ENCODE measurements at places on chromosomes 5 and 9.

DNA sequence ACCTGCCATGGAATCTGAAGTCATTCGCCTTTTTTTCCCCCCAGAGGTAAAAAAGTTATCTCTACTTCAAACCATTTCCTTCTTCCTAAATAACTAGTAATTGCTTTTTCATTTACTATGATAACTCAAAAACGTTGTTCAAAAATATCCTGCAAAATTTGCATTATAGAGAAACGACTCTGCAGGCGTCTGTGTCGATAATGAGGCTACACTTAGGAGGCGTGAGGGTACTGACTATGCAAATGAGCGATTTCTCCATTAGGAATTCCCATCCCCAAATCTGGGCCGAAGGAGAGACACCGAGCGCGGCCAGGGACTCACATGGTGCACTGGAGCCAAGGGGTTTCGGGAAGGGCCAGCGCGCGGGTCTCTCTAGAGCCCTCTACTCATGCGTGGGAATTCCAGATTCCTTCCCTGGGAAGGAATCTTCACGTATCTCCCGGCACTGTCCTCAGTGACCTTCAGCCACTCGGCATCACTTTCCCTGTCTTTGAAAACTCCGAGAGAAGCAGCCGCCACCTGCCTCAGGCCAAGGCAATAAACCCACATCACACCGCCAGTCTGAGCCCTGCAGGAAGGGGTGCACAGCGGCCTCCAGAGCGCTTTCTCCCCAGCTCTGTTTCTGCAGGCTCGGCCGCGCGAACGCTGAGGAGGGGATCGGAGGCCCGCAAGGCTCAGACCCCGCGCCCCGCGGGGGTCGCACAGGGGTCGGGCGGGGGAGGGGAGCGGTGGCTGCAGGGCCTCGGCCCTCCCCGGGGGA lies 718 bp upstream of the DENND4C start:
- DNase-seq = peak; percentile 41

- no peak for DNase-seq
Measured at GRCh38 chr5:151298063-151298855, 5.3 kb downstream of the SLC36A3 start.

DNA sequence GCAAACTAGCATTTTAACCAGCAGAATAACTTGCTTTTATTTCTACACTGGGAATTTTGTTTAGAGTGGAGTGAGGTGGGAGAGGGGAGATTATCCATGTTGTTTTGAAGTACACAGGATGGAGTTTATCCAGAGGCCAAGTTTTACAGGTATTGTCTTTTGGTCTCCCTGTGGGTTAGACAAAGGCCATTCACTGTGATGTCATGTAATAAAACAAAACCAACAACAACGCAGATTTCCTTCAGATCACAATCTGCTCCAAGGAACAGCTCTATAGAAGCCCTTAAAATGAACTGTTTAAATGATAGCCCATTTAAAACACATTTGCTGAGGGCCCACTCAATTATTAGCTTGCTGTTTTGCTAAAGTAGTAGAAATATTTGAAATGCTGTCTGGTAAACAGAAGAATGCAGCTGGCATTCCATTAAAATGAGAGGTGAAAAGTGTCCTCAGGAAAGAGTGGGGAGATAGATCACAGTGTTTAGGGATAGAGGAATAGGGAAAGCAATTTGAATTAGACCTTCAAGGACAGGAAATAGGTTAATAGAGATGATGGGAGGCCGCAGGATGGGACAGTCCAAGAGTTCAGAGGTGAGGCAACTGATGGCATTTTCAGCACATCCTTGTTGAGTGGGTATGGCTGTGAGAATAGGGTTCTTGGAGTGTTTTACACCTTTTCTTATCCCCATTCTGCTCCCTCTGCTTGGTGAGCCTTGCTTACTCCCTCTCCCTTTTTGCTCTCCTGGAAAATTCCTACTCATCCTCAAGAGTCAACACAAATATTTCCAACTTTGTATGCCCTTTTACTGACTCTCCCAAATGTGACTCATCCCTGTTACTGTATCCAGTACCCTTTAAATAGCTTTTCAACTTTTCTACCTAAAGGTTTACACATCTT lies 140.1 kb upstream of the NR3C1 start:
- no peak for DNase-seq

DNA sequence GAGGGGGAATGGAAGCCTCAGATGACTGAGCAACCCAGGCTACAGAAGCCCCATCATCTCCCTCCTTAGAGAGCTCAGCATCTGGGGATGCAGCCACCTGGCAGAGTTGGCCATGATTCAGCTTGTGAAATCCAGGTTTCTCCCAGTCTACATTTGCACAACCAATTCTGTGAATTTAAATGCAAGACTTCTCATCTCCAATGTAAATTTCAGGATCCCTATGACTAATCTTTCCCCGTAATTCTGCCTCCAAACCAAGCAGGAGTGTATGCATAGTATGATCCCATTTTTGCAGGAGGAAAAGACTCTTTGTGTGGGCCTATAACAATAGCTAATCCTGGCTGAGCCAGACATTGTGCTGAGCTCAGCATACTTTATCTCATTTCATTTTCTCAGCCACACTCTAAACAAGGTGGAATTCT lies 59.6 kb upstream of the IL17B start:
- no peak for DNase-seq

DNA sequence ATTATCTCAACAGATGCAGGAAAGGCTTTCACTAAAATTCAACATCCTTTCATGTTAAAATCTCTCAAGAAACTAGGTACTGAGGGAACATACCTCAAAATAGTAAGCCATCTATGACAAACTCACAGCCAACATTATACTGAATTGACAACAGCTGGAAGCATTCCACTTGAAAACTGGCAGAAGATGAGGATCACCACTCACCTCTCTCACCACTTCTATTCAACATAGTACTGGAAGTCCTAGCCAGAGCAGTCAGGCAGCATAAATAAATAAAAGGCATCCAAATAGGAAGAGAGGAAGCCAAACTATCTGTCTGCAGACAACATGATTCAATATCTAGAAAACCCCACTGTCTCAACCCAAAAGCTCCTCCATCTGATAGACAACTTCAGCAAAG lies 203.6 kb upstream of the GRAMD2B start:
- no peak for DNase-seq

- no peak for DNase-seq
Measured at GRCh38 chr5:123132316-123132715, 43.3 kb downstream of the PRDM6 start.

- no peak for DNase-seq
Measured at GRCh38 chr9:113488490-113488889, 25.0 kb downstream of the RGS3 start.

- no peak for DNase-seq
Measured at GRCh38 chr5:56099346-56099745, 104.6 kb upstream of the IL6ST start.

- no peak for DNase-seq
Measured at GRCh38 chr9:126522612-126523356, 90.9 kb upstream of the LMX1B start.

DNA sequence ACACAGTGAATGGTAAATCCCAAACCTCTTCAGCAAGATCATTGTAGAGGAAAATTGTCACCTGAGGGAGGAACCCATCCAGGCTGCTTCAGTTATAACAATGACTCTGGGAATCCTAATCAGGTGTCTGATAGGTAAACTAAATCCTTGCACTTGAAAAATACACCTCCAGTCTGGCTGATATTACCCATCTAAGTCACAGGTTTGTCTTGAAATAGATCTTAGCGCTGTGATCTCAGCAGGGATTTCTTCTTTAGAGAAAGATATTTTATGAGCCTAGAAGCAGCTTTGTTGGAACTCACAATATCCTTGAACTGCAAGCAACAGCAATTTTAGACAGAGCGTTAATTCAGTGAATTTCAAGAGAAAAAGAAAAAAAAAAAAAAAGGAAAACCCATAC lies 149.7 kb downstream of the SGCD start:
- no peak for DNase-seq

GRCh38 chr9:86405926-86406325 lies 51.7 kb upstream of the TUT7 start:
- DNase-seq = no peak

DNA sequence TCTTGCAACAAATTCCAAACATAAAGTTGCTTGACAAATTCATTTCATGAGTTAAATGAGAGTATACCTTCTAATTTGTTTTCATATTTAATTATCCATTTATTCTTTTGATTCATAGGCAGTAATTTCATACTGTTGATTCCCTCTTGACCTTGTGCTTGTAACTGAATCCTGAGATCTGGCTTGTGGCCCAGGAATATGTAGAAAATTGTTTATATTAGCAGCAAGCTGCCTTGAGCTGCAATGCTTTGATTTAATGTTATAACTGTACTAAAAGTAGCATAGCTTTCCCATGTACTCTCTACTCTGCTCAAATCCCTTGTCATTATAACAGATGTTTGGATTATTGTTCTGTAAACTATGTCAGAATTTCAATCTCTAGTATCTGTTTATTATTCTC lies 780.7 kb downstream of the NR2F1-AS1 start:
- DNase-seq = no peak

DNA sequence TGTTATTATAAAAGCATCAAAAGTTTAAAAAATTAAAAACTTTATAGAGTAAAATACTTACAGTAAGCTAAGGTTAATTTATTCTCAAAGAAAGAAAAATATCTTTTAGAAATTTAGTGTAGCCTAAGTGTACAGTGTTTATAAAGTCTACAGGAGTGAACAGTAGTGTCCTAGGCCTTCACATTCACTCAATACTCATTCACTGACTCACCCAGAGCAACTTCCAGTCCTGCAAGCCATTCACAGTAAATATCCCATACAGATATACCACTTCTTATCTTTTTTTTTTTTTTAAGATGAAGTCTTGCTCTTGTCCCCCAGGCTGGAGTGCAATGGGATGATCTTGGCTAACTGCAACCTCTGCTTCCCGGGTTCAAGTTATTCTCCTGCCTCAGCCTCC lies 73.1 kb upstream of the FST start:
- no peak for DNase-seq

DNA sequence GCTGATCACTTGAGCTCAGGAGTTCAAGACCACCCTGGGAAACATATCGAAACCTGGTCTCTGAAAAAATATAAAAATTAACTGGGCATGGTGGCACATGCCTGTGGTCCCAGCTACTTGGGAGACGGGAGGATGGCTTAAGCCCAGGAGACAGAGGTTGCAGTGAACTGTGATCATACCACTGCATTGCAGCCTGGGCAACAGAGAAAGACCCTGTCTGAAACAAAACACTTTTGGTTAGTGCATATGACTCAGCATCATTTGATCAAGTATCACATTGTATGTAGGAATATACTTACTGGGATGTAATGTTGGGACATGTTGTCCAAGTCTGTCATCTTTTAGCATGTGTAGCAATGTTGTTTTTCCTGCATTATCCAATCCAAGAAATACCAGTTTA lies 12.0 kb downstream of the SAR1B start:
- DNase-seq = no peak

DNA sequence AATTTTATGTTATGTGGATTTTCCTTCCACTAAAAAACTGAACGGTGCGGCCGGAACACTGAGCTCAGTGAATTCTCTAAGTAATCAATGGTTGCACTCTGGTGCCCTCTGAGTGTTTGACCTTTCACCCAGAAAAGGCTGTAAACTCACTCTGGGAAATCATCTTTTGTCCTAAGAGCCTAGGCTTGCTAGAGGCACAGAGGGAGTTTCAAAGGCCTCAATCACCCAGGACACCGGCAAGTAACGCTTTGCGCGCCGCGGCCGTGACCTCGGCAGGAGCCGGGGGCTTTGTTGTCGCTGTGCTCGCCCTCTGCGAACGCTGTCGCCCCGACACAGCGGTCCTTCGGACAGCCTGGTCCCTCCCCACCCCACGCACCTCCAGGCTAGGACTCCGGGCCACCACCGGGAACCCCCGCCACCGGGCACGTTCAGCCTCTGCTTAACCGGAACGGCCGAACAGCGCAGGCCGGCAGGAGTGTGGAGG lies 703 bp downstream of the ISCA1 start:
- DNase-seq = no peak

DNA sequence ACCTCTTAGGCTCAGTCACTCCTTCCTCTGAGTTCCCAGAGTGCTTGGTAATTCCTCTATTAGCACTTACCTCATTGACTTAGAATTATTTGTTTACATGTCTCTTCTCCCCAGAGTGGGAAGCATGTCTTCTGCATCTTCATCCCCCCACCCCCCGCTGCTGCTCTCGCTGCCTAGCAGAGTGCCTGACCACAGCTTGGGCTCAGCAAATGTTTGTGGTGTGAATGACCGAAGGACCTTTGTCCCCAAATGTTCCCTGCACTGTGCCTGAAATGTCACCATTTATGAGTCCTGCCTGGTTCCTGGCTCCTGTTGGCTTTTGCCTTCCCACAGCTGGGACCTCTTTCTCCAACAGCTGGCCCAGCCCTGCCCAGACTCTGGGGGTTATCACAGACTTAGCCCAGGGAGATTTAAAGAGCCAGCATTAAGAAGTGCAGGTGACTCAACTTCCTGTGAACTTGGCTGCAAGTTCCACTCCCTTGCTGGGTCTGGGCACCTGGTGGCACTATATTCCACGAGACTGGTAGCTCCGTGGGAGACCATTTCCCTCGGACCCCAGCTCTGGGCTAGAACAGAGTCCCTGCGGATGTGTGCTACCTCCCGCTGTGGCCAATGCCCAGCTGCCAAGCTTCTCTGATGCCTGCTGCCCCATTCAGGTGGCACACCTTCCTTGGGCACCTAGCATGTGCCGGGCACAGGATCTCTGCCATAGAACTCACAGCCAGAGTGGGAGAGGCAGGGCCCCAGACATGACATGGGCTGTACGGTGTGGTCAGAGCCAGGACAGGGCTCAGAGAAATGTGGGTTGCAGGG lies 1.8 kb upstream of the HMCN2 start:
- no peak for DNase-seq

DNA sequence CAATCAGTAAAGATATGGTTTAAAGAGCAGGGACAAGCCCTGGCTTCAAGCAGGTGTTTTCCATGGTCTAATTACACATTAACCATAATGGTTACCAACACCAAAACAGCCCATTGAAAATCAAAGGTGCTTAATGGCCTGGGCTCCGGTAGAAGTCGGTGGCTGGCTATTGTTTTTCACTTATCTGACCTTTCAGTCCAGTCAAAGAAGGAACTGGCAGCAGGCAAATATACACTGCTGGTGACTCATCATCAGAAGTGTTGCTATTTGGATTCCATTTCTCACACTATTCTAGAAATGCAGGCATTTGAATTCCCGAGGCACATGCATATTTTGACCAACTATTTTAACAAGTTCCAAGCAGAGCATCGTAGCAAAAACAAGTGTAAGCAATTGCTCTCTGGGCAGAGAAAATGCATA lies 26.3 kb upstream of the GABRP start:
- no peak for DNase-seq

GRCh38 chr9:10863476-10863875 lies 250.7 kb upstream of the PTPRD start:
- DNase-seq = no peak

DNA sequence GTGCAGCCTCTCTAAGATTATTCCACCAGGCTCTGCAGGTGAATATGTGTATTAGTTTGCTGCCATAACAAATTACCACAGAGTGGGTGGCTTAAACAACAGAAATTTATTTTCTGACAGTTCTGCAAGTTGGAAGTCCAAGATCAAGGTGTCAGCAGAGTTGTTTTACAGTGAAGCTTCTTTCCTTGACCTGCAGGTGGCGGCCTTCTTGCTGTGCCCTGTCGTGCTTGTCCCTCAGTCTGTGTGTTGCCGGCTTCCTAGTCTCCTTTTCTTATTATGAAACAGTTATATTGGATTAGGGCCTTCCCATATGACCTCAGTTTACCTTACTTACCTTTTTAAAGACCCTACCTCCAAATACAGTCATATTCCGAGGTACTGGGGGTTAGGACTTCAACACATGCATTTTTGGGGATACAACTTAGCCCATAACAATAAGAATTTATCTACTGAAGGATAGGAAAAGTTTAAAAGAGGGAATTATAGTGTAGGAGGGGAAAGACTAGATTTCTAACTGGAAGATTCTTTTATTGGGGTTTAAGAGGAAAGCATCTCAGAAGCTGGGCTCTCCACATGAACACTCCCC lies 97.4 kb downstream of the OSTF1 start:
- DNase-seq = peak; percentile 11
